PC-9 (cell line): ENCODE measurements at places on chromosomes 5 and 9. TPM values are rescaled to one million over a fixed set of nuclear protein-coding genes. Genes with fewer than 3 reads are reported as not detected.

DNA sequence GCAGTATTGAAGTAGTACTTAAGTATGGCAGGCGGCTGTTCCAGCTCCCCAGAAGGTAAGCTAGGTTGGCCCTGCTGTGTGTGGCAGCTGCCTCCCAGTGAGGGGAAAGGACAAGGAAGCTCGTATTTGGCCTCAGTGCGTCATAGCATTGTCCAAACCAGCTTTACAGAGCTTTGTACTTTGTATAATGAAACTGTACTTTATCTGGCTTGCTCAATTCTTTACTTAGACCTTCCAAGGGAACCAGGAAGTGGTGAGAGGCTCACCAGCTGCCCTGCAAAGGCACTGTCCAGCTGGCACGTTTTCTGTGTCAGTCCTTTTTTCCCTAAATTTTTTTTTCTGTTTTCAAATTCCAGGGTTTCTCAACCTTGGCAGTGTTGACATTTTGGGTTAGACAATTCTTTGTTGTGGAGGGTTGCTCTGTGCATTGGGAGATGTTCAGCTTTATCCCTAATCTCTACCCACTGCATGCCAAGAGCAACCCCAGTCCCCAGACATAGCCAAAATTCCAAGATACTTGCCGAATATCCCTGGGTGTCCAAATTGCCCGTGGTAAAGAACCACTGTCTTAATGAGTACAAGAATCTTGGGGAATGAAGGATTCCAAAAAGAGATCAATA is 474.5 kb downstream of the LRRC70 start:
- DNase-seq, result no peak

- no peak for DNase-seq
These were observed 41.2 kb downstream of the FYB1 start for GRCh38 chr5:39178171-39178570.

GRCh38 chr9:14080959-14081542 is 232.9 kb downstream of the NFIB start:
- DNase-seq, result no peak

DNA sequence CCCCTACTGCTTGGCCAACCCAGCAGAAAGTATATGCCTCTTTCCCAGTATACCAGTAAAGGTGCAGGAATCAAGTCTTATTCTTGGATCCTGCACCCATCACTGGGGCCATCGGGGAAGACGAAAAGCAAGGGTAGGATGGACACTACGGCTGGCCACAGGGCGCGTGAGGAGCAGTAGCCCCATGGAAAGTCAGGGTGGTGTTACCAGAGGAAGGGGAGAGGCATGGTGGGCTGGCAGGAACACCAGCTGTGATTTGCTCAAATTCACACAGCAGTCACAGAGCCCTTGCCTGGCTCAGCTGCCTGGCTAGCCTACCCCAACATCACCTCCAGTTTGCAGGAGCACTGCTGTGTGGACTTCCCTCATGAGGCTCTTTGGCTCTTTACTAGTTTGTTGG is 34.5 kb upstream of the SAP30L start:
- DNase-seq, result no peak

DNA sequence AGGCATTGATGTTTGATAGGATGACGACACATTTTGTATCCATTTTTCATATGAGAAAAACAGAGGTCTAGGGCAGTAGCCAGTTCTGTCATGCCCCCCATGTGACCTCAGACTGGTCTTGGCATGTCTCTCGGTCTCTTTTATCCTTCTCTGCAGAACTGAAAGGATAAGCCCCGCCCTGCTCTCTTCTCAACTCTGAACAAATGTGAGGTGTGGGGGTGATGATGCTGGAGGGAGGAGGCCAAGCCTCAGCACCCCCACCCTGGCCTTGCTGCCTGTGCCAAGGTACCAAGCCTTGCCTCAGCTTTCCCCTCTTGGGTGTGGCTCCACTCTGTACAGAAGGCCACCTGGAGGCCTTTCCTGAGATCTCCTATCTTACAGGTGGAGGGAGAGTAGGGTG is 19.5 kb upstream of the CRB2 start:
- no peak for DNase-seq

DNA sequence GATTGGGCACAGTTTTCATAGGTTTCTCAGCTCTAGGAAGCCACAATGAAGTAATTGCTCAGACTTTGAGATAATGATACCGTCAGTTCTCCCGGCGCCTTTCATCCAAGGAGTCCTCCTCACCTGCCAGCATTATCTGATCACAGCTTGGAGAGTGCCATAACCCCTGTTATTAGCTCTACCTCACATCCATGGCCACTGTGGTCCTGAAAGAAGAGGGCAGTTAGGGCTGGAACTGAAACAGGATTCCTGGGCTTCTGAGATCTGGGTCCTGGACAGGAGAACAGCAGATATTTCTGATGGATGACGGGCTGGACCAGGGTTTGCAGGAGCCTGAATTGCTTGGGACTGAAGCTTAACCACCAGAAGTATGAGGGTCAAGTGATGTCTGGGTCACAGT is 13.5 kb downstream of the RGS3 start:
- DNase-seq, result no peak

DNA sequence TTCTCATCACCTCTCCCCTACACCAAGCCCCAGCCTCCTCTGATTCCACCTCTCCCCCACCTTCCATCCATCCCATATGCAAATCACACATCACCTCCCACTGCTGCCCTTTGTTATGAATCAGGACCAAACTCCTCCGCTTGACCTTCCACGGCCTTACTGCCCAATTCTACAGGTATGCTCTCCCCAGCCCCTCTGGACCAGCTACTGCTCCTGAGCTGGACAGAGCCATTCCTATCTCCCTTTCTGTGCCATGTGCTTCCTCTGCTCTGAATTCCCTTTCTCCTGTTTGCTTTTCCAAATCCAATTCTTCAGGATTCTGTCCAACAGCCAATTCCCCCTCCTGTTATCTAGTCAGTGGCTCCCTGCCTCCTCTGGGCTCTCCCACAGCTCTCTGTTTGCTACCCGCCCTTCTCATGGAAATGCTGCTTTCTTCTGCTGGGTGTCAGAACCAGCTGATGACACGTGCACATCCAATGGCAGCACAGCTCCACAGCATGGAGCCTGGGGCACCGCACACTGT is 8.3 kb downstream of the FABP6 start:
- no peak for DNase-seq

DNA sequence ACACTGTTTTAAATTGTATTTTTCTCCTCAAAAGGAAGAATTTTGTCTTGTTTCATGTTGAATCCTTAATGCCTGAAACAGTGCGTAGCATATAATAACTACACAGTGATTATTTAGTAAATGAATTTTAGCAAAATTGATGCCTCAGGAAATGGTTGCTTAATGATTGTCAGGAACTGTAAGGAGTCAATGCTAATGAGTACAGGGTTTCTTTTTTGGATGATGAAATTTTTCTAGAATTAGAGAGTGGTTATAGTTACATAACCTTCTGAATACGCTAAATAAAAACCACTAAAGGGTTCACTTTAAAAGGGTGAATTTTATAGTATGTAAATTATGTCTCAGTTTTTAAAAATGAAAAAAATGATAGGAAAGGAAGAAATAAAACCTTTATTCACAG is 14.9 kb downstream of the FAM151B start:
- no peak for DNase-seq

- DNase-seq, result no peak
These were observed 865.0 kb downstream of the PTPRD start for GRCh38 chr9:9747787-9748186.

GRCh38 chr5:73459366-73459765 is 10.8 kb upstream of the FOXD1 start:
- DNase-seq, result no peak

- no peak for DNase-seq
These were observed 74.5 kb upstream of the WWC1 start for GRCh38 chr5:168216989-168217388.

- no peak for DNase-seq
These were observed 10.1 kb downstream of the ATG12 start for GRCh38 chr5:115831163-115831768.

DNA sequence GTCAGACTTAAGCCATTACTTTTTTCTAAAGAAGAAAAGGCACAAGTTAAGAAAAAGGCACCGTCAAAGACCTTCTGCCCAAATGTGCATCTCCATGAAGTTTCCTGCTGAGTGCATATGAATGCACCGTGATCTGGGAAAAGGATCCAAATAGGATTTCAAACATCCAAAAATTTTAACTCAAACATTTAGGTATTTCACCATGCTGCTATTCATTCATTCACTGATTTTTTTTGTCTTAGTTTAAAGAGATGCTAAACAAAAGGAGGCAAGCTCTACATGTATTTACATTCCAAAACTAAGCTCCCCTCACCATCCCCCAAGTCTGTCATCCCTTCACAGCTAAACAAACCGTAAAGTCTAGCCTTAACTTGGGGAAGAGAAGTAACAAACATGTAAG is 291.9 kb downstream of the ARL15 start:
- DNase-seq, result no peak

GRCh38 chr5:159458217-159458711 is 128.0 kb upstream of the IL12B start:
- no peak for DNase-seq

GRCh38 chr5:76764374-76764773 is 48.4 kb downstream of the F2R start:
- no peak for DNase-seq

DNA sequence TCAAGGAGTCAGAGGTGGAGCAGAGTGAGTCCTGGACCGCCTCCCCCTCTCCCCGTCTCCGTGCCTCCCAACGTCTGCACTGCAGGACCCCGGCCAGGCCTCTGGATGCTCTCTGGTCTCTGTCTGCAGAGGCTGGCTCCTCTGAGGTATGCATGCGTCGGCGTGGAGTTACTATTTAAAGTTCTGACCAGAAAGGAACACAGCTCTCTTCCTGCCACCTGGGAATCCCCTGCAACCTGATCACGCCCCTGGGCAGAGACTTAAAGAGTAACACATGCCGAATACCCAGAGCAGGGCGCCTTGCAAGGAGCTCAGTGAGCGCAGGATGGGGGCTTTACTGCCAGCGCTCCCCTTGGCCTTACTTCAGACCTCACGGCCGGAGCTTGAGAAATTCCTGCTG is 16.0 kb downstream of the ANXA6 start:
- DNase-seq, result no peak

DNA sequence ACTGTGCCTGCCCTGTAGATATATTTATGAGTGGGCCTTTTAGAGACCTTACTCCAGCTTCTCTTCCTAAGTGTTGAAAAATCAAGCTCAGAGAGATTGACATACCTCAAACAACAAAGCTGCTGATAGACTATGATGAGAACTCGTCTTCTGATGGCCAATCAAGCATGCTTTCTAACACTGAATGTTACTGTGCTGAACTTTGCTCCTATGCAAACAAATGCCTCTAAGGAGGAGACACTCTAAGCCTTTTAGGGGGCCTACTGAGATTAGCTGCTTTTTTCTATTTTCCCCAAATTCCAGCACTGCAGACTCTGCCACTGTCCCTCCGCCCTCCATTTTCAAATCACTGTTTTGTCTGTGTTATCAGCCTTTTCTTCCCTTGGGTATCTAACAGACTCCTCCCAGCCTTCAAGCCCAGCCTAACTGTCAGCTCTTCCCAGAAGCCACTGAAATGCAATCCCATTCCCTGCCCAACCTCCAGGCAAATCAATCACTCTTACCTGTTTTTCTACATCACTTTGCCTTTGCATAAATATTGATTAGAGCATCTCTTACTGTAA is 39.5 kb downstream of the TXNDC8 start:
- DNase-seq, result no peak

GRCh38 chr5:42791151-42791550 is 20.5 kb downstream of the SELENOP start:
- DNase-seq, result no peak

CBY3 gene
- total RNA-seq, result not detected in 2 replicates

SLC36A2 gene
- not detected in 2 replicates for total RNA-seq

LCN15 gene
- not detected in 2 replicates for total RNA-seq

SAXO1 gene
- total RNA-seq, result not detected in 2 replicates

MEIKIN gene
- not detected in 2 replicates for total RNA-seq

IL31RA gene
- 2.0 TPM in 2 replicates for total RNA-seq

IRGM gene
- total RNA-seq, result not detected in 2 replicates

CCDC192 gene
- not detected in 2 replicates for total RNA-seq

ENTPD2 gene
- 9.0 and 14.1 TPM in 2 replicates for total RNA-seq

FAM221B gene
- not detected in 2 replicates for total RNA-seq
